ENCODE measurements at places on chromosomes 7 and 10.

DNA sequence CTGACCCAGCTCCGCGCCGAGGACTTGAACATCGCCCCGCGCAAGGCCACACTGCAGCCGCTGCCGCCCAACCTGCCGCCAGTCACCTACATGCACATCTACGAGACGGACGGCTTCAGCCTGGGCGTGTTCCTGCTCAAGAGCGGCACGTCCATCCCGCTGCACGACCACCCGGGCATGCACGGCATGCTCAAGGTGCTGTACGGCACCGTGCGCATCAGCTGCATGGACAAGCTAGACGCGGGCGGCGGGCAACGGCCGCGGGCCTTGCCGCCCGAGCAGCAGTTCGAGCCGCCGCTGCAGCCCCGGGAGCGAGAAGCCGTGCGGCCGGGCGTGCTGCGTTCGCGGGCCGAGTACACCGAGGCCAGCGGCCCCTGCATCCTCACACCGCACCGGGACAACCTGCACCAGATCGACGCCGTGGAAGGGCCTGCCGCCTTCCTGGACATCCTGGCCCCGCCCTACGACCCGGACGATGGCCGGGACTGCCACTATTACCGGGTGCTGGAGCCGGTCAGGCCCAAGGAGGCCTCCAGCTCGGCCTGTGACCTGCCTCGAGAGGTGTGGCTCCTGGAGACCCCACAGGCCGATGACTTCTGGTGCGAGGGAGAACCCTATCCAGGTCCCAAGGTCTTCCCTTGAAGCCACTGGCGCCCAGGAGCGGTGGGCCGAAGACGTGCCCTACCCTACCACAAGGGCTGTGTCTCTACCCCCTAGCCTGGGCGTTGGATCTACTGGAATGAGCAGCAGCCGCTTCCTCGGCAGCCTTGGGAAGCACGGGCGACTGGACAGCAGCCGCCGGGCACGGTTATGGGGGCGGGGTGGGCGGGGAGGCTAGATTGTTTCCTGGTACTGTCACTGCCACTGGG, 945 bp downstream of the ADO start:
- peak; percentile 60 for DNase-seq

GRCh38 chr7:106839511-106839910, 25.6 kb upstream of the PIK3CG start:
- DNase-seq: no peak

GRCh38 chr10:47233631-47234030, 66.4 kb upstream of the GDF10 start:
- DNase-seq: no peak

- no peak for DNase-seq
Observed at GRCh38 chr10:111079781-111080180, 3.0 kb downstream of the ADRA2A start.

DNA sequence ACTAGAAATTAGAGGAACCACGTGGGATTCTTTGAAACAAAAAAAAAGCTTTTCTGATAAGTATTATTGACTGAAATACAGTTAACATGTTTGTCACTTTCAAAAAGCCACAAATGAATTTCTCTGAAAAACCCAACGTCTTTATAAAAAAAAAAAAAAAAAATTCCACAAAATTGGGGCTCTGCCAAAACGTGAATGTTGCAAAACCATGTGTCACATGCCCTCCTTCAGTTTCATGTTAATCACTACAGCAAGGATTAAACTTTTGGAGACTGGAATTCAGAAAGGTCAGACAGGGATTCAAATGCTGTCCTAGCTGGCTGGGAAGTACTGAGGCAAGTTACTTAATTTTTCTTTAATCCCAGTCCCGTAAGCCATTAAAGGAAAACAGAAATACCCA, 278.0 kb upstream of the KLF14 start:
- DNase-seq: no peak

- DNase-seq: no peak
Observed at GRCh38 chr7:22799633-22800032, 23.0 kb downstream of the TOMM7 start.

DNA sequence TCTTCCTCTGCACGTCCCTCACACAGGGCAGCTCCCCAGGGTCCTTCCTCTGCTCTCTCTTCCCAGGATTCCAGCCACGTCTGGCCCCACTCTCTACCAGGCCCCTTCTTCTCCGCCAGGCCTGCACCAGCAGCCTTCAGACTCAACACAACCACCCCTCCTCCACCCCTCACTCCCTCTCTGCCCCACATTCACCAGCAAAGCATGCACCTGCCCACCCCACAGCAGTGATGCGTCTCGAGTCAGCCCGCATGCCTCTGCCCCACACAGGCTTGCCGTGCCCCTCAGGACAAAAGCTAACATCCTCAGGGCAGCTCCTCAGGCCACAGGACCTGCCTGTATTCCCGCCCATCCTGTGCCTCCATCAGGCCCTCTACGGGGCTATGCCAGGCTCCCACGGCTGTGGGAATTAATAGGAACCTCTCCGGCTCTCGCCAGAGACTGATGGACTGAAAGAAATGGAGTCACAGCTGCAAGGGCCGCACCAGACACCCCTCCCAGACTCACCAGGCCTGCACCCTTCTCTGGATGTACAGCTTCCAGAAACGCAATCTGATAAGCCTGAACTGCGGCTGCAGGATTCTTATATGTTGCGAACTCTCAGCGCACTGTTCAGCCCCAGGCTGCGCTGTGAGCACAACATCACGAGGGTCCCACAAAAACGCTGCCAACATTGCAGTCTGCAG, 100.1 kb downstream of the CYTH3 start:
- DNase-seq: no peak

GRCh38 chr10:129418496-129419225, 48.4 kb upstream of the MGMT start:
- no peak for DNase-seq

DNA sequence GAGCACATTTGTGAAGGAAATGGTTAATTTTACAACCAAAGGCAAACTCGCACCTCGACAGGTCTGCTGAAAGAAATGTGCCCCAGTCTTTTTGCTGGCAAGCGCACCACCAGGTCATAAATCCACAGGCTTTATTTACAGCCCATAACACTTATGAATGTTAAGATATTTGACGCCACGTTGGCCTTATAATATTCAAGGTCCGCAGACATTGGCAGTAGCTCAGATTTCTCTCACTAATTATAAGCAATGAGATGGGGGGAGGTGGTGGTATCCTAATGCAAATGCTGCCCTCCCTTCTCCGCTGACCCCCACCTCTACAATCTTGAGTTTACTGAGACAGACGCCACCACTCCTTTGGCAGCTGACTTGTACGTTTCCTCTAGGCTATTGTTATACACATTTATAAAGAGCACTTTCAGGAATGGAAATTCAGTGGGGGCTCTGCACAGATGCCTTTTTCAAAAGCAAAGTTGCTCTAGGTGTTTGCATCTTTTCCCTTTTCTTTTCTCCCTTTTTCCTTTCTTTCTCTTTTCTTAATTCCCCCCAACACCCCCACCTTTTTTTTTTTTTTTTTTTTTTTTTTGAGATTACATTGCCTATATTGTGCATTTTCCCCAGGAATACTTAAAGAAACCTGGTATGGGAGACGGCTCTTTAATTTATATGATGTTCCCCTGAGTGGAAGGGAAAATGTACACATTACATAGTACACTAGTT, 6.7 kb downstream of the TCF7L2 start:
- no peak for DNase-seq

GRCh38 chr10:113947184-113948041, 93.0 kb downstream of the NHLRC2 start:
- peak; percentile 33 for DNase-seq

Data from nephron progenitor cell (in vitro differentiated cells).